ENCODE measurements at places on chromosomes 2 and 18. TPM values are rescaled to one million over a fixed set of nuclear protein-coding genes. Genes with fewer than 3 reads are reported as not detected.

The CYP27C1 gene
- total RNA-seq, result not detected

The SLC5A7 gene
- total RNA-seq, result not detected

The IL37 gene
- total RNA-seq, result not detected

The MROH2A gene
- not detected for total RNA-seq

The CLEC4F gene
- total RNA-seq, result not detected

The CRACDL gene
- total RNA-seq, result 3.8 TPM

All from endothelial cell of umbilical vein (primary cell).